ENCODE measurements at places on chromosomes 1 and 21. TPM values are rescaled to one million over a fixed set of nuclear protein-coding genes. Genes with fewer than 3 reads are reported as not detected.

DNA sequence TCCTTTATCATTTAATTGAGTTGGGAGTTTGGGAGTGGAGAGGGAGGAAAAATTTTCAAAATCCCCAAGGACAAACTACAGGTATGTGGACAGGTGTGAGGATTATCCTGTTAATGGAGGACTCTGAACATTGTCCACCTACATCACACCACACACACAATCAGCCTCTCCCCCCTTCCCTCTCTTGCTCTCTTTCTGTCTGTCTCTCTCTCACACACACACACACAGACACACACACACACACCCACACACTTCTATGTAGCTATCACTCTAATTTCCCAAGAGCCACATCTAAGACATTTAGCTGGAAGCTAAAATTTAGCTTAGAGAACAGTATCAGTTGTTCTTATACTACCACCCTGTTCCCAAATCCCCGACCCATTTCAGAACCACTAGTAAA, 1.5 kb downstream of the S100A8 start:
- DNase-seq: no peak

DNA sequence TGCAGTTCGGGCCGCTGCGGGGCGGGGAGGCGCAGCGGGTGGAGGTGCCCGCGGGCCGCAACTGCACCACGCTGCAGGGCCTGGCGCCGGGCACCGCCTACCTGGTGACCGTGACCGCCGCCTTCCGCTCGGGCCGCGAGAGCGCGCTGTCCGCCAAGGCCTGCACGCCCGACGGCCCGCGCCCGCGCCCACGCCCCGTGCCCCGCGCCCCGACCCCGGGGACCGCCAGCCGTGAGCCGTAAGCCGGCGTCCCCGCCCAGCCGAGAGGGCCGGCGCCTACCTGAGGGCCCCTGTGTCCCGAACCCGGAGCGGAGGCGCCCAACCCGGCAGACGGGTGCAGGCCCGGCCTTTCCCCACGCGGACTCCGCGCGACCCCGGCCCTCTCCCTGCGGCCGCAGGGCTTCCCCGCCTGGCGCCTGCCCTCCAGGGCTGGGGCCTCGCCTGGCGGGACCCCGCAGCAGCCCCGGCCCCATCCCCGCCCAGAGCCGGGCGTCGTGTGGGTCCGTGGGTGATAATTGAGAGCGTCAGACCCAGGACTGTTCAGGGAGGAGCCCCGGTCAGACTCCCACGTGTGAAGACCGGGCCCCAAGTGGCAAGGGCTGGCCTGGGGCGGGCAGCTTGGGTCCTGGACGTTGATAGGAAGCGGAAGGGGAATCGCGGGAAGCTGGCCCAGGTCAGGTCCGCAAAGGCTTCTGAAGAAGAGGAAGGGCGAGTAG, 4.2 kb downstream of the VWA1 start:
- no peak for DNase-seq

GRCh38 chr1:24416666-24417391, 1.2 kb downstream of the NIPAL3 start:
- peak; percentile 99 for DNase-seq

DNA sequence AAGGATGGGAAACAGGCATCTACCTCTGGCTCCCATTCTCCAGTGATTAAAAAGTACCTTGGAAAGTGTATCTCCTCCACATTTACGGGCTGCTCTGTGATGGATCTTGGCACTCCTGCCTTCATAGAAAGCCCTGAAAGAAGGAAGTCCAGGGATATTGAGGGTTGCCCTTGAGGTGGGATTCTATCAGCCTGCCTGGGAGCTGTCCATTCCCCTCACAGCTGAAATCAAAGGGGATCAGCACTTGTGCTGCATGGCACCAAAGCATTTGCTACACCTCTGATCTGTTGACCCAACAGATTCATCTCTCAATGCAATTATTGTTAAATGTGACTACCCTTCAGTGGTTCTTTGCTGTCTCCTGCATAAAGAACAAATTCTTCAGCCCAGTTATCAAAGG, 442.0 kb upstream of the RUNX1 start:
- no peak for DNase-seq

DNA sequence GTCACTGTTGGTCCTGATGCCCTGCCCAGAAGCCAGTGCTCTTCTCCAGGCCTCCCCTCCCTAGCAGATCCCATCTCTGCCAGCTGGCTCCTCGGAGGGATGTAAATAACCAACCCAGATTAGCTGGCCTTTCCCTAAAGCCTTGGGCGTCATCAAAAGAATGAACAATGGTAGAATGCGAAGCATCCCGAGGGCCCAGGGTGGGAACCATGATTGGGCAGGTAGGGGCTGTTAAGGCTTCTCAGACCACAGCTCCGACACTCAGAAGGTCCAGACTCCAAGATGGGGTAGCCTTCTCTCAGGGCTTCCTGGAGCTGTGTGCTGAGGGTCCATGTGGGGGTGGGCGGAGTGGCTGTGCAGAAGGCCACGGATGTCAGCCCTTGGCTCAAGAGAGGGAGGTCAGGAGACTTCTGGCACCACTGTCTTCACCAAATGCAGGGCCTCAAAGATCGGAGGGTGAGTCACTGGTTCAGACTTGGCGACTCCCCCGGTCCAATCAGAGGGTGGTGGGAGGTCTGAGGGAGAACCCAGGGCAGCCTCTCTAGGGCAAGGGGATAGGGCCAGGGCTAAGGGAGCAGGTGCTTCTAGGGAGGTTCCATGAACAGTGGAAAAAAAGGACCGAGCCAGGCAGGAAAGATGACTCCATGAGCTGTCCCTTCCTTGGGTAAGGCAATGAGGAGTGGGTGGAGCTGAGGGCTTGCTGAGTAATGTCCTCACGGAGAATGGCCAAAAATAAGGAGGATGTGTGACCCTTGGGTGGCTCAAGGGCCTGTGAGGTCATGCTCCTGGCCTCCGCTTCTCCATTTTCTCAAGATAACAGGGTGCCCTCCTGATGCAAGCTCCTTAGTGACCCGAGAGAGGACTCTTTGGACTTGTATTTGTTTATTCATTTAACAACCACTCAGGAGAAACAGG, 58.4 kb upstream of the EPS8L3 start:
- peak; percentile 54 for DNase-seq

DNA sequence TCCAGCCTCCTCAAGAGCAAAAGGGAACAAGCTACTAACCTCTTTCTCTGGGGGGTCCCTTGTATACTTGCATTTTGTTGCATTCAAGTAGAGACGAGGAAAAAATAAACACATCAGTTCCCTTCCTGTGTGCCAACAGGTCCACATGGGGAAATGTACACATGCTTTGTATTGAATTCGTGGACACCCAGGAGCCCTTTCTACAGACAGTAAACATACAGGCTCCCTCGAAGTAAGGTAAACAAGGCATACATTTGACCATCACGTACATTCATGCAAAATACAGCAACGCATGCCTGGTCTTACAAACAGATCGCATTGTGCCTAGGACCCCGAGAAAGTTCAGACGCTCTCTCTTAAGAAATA, 1.1 kb downstream of the KCND3 start:
- no peak for DNase-seq

DNA sequence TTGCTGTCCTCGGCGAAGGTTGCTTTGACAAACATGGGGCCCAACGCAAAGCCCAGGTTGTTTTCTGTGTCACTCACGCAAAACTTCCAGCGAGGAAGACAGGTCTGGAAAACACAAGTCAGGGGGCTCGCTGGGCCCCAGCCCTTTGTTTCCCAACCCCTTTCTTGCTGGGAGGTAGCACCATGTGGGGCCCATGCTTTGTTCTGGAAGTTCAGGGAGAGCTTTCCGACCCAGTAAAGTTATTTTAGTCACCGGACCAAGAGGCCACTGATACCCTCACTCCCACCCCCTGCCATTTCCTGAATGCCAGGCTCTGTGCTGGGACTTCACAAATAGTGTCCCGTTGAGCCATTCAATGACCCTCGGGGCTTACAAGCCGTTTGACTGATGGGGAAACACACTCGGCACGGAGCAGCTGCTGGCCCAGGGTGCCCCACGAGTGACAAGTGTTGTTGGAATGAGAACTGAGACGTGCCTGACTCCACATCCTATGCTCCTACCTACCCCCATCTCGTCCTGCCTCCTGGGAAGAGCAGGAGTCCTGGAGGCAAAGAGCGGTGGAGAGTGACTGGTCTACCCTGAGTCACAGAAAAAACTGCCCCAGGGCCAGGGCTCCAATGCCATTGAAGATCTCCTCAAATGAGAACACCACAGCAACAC, 52.0 kb downstream of the ECE1 start:
- peak; percentile 98 for DNase-seq

- no peak for DNase-seq
Measured at GRCh38 chr1:93964777-93965200, 55.6 kb upstream of the GCLM start.

DNA sequence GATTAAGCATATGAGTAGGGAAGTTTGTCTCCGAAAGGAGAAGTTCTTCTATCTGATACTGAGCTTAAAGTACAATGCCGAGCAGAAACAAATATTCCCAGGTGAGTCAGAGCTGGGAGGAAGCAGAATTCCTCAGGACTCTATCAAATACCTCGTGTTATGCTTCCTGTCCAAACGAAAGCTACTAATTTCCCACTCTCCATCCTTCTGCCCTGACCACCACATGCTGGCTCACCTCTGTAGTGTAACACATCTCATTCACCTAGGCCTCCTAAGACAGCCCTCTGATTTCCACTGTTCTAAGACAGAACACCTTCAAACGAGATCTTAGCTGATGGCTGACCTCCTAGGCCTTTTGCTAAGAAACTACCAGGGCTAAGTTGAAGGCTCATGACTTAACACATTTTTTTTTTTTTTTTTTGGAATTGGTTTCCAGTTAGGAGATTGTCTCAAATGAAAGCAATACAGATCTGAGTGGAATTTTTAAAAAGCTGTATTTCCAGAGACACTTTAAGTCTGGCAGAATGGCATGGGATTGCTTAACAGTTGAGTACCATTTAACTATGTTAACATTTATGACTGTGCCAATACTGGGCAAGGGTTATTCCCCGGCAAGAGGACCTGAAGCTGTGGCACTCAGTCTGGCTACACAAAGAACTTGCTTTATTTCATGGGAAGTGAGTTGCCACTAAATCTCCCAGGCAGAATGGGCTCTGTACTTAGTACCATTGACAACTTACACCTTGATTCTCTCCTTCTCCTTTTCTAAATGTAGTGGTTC, 583.4 kb downstream of the DPYD start:
- no peak for DNase-seq

GRCh38 chr1:110944806-110945205, 18.9 kb downstream of the LRIF1 start:
- DNase-seq: no peak

- DNase-seq: no peak
Measured at GRCh38 chr1:218741852-218742251, 396.7 kb downstream of the TGFB2 start.

DNA sequence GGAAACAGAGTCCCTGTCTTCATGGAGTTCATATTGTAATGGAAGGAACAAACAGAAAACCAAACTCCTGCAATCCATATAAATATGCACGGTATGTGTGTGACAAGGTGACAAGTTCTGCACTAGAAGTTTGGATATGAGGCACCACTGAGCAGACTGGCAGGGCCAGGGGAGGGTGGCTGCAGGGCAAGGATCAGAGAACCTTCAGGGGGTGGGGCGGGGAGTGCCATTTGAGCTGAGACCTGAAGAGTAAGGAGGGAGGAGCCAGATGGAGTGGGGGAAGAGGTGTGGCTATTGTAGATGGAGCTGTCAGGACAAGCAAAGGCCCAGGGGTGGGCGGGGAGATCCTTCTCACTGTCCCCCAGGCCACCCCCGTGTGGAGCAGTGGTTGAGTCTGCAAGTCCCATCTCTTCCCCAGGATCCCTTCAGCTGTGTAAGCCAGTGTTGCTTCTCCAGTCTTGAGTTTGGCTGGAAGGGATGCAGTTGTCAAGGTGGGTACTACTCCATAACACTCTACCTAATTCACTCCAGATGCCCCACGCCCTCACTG, 76.4 kb downstream of the ATP5PO start:
- DNase-seq: no peak

- DNase-seq: no peak
Measured at GRCh38 chr1:46098027-46098712, 34.3 kb downstream of the PIK3R3 start.

DNA sequence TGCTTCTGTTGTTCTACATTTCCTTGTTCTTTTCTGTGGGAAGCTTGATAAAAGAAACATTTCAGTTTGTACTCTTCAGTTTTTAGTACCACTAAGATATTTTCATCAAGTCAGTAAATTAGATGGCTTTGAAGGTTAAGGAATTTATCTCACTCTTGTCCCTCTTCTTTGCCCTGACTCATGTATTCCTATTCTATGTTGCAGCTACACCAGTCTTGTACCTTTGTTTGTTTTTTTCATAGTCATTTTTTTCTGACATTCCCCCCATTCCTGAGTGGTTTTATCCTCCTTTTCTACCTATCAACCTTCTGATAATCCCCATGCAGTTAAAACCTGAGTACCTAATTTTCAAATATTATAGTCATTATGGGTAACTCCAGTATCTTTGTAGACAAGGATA, 65.4 kb downstream of the MAST2 start:
- no peak for DNase-seq

- no peak for DNase-seq
Measured at GRCh38 chr21:45632637-45633251, 10.8 kb upstream of the PCBP3 start.

GRCh38 chr1:168243198-168243597, 17.4 kb downstream of the SFT2D2 start:
- no peak for DNase-seq

- DNase-seq: no peak
Measured at GRCh38 chr1:171126504-171126903, 35.8 kb downstream of the FMO3 start.

The CELA2A gene
- not detected for total RNA-seq

The FMO5 gene
- not detected for total RNA-seq

The PRKACB gene
- 34.7 TPM for total RNA-seq

The PFKFB2 gene
- 5.5 TPM for total RNA-seq

The NPL gene
- total RNA-seq: 1.5 TPM

The OR2L2 gene
- total RNA-seq: not detected

All from HFFc6 (cell line).